ENCODE measurements at places on chromosomes 3 and 15.

DNA sequence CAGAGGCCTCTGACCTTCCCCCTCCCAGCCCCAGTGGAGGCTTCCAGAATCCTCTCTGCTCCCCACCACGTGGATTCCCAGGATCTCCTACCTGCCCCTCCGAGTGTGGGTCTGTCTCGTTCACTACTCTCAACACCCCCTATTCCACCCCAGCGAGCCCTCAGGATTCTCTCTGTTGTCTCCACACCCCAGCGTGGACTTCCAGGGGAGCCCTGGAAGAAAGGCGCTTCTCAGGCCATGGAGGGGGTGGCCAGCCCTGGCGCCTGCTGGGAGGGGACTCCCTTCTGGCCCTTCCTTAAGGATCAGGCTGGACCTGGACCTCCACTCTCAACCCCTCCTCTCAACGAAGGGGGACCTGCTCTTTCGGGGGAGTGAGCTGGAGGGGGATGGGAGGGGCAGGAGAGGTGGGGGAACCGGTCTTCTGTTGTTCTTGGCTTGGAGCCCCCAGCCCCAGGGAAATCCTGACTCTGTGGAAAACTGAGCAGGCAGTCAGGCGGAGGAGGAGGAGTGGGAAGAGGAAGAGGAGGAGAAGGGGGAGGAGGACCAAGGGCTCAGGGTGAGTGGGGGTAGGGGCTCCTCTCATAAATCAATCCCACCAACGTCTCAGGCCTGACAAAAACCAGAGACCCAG, 32.9 kb downstream of the EPHB3 start:
- no peak for DNase-seq

DNA sequence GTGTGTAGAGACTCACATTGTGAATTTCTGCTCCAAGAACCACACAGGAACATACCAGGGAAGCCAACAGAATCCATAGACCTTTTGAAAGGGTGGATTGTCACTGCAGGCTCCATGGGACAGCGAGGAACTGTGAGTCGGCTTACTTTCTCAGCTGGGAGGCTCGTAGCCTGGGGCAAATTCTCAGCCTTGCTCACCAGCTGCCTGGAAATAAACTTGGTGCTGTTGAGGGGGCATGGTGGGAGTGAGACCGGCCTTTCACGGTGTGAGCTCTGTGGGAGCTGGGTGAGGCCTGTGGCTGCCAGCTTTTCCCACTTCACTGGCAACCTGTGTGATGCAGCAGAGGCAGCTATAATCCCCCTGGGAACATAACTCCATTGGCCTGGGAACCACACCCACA, 146.6 kb upstream of the P2RY1 start:
- no peak for DNase-seq

DNA sequence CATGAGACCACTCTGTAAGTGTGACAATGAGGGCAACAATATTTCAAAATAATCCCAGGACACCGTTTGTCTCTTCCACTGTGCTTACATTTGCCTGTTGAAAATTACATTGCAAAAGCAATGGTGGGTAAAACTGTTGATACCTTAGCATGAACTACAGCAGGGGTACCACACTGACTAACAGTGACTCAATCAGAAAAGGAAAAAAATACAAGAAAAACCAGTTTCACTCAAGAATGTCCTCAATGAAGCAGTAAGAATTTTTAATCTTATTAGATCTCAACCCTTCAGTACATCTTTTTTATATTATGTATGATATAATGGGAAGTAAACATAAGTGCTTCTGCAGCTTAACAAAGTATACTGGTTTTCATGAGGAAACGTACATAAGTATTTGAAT, 1.6 kb upstream of the CCDC54 start:
- no peak for DNase-seq

DNA sequence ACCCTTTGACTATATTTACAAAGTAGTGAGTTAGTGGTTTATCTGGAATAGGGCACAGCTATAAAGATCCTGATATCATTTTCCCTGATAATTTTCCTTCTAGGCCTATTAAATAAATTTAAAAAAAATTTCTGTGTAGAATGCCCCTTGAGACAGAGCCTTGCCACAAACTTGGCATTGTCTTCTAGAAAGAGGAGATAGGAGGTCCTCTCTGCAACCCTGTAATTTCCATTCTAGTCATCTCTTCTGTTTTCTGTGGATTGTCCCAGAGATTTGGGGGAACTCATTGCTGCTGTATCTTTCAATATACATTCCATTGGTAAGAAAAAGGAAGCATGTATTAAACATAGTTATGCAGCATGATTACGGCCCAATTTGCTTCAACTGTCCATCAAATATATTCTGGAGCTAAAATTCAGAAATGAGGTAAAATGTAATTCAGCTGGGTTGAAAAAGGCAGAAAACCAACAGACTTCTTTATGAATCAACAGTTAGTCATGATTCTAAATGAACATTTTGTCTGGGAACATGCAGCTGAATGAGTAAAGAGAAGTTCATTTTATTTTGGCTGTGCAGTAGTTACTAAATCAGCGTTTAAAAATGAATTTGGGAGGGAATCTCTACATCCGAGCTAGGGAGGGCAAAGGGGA, 401.1 kb downstream of the NAALADL2 start:
- DNase-seq = no peak

DNA sequence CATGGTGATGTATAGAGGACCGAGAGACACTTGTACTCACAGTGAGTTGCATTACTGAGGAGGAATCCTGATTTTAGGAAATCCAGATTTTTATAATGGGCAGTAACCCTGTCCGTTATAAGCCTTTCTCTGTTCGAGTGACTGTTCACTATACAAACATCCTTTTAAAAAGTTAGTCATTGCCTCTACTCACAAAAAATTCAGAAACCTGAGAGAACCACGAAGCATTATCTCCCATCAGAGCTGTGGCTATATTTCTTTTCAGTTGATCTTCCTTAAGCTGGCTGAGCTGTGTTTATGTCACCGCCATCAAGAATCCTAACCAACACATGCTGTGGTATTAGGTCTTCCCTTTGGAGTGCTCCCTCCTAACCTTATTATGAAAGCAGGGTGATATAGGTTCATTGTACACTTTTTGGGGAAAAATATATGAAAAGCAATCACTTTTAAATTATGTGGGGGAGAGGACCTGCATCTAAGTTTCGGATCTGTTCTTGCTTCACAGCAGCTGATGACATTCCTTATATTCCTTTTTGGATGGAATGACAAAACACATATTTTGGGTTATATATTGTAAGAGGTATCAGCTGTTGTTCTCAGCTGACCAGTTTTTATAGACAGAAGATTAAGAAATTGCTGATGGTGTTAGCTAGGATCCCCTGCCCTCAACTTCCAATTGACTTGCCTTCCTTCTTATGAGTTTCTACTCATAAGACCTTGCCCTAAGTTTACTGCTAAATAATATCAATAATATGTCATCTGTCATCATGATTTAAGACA, 465.9 kb upstream of the RASGRP1 start:
- DNase-seq = no peak

DNA sequence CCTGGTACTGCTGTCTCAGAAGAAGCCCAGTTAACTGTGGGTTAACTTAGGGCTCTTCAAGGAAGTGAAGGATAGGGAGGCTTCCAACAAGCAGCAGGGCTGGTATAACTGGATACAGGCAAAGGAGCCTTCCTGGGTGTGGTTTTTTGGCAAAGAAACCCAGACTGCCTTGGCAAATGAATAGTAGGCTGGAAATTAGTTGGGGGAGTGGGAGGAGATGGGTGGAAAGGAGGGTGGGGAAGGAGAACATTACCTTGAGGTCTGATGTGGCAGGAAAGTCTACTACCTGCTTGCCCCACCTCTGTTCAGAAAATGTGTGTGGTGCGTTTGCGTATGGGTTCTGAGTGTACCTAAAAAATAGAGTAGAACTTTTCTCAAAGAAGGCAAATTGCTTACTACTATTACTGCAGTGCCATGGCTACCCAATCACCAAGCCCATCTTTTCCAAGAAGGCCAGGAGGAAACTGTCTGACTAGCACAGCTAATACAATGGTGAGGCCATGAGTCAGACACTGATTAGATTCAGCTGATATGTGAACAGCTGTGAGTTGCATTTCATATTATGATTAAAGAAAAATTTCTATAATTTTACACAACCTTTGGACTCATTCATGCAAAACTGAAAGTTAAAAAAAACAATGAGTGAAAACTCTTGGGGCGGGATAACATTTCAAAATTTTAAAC, 55.2 kb downstream of the SPTSSB start:
- no peak for DNase-seq

- DNase-seq = no peak
Observed at GRCh38 chr3:140636406-140637138, 41.3 kb upstream of the TRIM42 start.

- DNase-seq = no peak
Observed at GRCh38 chr3:5004319-5005152, 25.3 kb downstream of the BHLHE40 start.

GRCh38 chr3:147426931-147427330, 17.8 kb downstream of the ZIC1 start:
- DNase-seq = no peak

DNA sequence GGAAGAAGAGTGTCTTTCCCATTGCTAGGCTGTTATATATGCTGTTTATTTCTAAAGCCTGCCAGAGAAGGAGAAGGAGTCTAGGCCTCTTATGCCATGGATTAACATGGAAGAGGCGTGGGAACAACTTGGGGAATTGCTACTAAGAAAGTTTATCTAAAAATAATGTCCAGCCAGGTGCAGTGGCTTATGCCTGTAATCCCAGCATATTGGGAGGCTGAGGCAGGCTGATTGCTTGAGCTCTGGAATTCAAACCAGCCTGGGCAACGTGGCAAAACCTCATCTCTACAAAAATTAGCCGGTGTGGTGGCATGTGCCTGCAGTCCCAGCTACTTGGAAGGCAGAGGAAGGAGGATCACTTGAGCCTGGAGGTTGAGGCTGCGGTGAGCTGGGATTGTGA, 51.7 kb upstream of the ARPP19 start:
- no peak for DNase-seq

DNA sequence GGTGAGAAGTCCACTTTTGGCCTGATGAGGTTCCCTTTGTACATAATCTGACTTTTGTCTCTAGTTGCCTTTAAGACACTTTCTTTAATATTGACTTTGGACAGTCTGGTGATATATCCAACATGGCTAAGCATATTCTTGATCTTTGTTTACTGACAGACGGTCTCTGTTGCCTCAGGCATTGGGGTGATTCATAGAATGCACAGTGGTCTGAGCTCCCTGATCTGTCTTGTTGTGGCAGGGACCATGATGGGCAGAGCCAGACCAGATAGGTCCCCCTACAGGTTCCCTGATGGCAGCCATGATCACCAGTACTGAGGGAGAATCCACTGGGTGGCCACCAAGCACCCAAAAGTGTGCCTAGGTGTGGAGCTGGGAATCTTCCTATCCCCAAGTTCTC, 678.1 kb downstream of the MCTP2 start:
- no peak for DNase-seq

DNA sequence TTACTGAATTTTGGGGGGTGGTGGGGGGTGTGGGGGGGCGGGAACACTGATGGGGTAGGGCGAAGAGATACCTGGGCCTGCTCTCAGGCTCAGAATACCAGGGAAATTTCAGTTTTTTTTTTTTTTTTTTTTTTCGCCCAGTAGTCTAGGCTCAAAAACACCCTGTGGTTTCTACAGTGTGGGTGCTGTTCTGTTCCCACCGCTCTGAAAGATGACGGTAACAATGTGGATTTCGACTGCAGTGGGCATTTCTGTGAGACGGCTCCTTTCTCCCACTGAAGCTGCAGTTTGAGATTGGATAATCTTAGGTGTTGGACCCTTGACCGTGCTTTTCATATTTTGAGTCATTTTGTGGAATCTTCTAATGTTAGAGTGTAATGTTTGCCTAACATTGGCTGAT, 143.8 kb upstream of the RGMA start:
- DNase-seq = no peak

DNA sequence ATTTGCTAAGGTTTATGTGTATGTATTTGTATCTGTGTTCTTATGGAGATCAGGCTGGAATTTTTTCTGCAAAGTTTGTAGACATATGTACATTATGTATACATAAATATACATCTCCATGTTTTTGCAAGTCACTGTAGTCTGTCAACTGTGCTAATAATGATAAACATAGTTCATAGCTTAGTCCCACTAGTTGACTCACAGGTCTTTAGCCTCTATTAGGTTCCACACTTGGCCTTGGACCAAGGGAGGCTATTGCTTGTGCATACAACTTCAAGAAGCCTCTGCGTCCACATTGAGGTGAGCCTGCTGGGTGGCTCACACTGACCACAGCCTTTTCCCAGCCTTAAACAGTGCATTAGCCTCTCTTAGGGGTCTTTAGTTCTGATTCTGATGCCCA, 243.8 kb upstream of the PEX5L start:
- DNase-seq = no peak

GRCh38 chr3:155252021-155252420, 41.5 kb downstream of the STRIT1 start:
- DNase-seq = no peak
